ENCODE measurements at places on chromosomes 5 and 9.

DNA sequence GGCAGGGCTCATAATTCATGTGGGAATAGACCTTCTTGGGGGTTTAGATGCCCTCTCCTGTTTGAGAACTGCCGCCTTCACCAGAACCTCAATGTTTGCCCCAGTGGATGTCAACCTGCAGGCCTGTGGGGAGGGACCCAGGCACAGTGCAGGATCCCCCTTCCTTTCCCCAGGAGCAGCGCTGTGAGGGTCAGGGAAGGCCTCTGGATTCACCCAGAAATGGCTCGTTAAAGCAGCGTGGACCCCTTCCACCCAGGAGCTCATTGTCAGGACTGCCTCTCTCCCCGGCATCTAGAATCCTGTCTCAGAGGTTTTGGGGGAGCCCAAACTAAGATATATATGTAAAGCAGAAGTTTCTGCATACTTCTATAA, 188.3 kb downstream of the GADD45G start:
- DNase-seq = no peak

- DNase-seq = no peak
These were observed 70.2 kb upstream of the STXBP1 start for GRCh38 chr9:127541865-127542264.

DNA sequence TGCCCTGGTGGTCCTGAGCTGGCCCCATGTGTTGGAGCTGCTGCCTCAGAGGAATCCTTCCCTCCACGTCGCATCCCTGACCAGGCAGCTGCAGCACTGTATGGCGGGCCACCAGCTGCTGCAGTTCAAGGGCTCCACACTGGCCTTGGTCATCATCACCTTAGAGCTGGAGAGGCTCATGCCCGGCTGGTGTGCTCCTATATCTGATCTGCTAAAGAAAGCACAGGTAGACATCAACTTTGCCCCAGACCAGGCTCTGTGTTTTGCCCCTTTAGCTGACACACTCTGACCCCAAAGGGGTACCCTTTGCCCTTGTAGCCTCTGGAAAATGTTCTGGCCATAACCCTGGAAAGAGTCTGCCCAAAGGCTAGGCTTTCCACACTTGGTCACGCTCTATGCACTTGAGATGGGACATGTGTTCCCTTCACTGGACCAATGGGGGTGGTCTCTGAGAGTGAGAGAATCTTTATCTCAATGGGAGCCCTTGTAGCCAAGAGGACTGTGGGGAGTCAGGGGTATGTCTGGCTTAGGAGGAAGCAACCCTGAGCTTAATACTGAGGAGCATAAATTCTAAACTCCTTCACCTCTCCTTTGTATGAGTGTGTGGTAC, 4.8 kb downstream of the CCNI2 start:
- DNase-seq = no peak

DNA sequence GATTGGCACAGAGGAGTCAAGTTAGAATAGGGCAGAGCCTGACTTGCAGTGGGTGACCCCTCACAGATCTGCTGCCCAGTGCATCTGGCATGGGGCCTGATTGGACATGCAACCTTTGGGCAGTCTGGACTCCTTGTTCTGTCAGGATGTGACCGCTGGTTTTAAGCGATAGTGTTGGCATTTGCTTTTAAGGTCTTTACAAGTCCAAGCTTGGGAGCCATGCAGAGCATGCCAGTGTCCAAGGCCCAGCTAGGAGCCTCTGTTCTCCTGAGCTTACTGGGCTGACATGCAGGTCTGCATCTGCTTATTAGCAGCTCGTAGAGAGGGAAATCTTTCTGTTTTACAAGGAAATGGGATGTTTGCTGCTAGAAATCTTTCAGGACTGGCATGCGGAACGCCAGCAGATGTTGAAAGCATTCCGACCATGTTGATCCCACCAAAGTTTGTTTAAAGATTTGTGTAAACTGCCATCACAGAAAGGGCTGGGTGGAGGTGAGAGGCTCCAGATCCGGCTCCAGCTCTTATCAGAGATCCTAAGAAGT, 27.5 kb downstream of the GADD45G start:
- DNase-seq = no peak

DNA sequence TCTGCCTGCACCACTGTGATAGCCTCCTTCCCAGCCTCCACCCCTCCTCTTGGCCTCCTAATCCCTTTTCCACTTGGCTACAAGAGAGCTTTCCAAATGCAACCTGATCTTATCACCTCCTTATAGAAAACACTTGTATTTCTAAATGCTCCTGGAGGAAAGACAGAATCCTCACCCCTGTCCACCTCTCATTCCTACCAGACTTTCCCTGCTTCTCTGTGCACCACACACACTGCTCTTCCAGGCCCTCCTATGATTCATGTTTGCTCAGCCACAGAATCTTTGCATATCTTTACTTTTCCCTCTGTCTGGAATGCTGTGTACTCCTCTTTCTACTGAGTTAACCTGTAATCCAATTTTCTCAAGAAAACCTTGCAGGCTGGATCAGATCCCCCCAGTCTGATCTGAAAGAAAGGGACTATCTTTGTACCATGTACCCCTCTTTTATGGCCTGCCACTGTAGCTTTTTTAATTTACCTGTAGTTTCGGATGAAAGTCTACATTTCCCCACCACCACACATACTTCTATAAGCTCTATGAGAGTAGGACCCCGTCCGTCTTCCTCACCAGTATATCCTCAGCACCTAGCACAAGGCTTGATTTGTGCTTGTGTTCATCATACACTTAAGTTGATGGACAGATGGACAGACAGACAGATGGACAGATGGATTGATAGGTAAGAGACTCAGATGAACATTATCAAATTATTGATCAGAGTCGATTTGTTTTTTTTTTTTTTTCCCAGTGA, 95.3 kb downstream of the GALNT10 start:
- no peak for DNase-seq

DNA sequence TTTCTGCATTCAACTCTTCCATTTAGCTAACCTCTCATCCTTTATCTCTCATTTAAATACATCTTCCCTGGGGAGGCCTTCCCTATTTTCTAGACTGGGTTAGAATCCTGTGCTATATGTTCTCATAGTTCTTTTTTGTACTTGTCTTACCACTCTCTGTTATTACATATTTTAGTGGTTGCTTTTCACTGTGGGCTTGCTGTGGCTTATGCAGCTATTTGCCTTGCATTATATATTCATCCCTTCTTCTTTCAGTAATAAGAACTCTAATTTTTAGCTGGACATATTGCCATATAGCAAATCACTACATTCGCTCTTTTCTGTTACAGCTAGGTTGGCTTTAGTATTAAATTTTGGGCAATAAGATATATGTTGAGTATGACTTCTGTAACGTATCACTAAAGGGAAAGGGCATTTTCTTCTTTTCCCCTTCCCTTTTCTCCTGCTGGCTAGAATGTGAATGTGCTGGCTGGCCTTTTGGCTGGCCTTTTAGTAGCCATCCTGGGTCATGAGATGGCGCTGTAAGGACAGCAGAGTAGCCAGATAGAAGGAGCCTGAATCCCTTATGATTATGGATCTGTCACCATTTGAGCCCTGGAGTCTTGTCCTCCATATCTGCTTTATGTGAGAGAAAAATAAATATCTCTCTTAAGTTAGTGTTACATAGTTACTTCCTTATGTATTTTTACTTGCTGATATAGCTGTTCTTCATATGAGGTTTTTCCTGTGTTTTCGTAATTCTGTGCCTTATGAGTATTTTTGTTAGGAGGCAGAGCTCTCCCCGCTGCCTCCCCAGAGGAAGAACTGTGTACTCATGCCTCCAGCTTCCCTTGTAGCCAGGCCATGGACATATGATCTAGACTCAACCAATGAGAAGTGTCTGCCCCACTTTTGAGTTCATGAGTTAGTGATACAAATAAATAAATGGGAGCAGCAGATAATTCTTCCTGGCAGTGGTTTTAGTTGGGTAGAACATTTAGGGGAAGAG, 65.8 kb downstream of the NDUFAF2 start:
- DNase-seq = peak; percentile 19

DNA sequence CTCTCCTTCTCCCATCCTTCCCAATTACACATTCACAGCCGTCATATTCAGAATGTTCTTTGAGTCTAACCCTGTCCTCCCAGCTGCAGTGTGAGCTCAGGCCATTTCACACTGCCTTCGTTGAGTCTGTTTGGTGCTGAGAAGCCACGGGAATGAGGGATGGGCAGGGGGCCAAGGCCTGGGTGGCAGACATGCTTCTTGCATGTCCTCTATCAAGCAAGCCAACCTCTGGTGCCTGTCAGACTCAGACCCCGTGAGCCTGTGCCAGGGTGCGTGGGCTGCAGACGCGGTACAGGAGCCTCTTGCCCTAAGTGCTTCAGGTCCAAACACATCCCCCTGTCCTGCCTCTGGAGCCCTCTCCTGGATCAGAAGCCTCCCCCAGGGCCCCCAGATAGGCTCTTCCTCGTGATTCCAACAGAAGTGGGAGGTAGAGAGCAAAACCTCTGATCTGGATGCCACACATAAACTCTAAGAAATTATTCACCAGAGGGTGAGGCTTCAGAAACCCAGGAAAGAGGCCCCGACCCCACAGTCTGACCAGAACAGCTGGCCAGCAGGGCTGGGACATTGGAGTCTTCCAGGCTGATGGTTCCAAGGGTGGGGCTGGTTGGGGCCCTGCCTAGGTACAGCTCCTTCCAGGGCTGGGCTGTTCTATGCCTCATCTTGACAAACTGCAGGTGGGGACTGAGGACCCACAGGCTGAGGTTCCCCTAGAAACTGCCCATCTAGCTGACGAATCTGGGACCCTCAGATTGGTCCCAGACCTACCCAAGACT, 46.7 kb upstream of the CDKN2AIPNL start:
- no peak for DNase-seq

GRCh38 chr5:151598984-151599383, 7.9 kb upstream of the FAT2 start:
- no peak for DNase-seq

All from suppressor macrophage treated with lipopolysaccharide for 4 hours (primary cell).